Spinal cord (tissue), 10 donors: ENCODE measurements at places on chromosomes 11 and 22. TPM values are rescaled to one million over a fixed set of nuclear protein-coding genes. Genes with fewer than 3 reads are reported as not detected.

UBE2L6 gene
- total RNA-seq, result 41.5 TPM

TYMP gene
- total RNA-seq, result 6.3 TPM

CCS gene
- total RNA-seq, result 76.3 TPM

GRCh38 chr11:18912883-18913282 lies 26.3 kb downstream of the MRGPRX1 start:
- no peaks in the 10 kb centered on the region for H3K36me3 ChIP-seq
- H3K4me3 ChIP-seq, result no peak overlapping the region
- H3K4me1 ChIP-seq, result no peaks in the 10 kb centered on the region
- no peak for DNase-seq

GRCh38 chr11:122405547-122406341 lies 249.8 kb upstream of the UBASH3B start:
- no peaks in the 10 kb centered on the region for H3K36me3 ChIP-seq
- H3K27ac ChIP-seq, result no peak overlapping the region
- no peak for DNase-seq
- H3K4me3 ChIP-seq, result no peak overlapping the region
- H3K4me1 ChIP-seq, result no peaks in the 10 kb centered on the region

DNA sequence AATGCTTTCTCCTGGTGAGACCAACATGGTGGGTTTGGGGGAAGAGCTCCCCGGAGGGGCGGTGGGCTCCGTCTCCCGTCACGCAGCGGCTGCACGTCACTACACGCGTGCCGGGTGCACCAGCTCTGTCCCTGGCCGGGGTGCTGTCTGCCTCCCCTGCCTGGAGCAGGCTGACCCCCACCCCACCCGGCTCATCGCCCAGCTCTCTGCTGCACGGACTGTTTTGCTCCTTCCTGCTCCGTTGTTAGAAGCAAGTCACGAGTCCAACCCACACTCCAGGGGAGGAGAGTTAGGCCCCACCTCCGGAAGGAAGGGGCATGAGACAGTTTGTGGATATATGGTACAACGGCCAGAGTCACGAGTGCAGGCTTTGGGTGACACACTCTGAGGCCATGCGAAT lies 364.9 kb downstream of the BRD1 start:
- H3K4me1 ChIP-seq, result peaks cover 41% of the 10 kb centered on the region
- no peak overlapping the region for H3K4me3 ChIP-seq
- no peaks in the 10 kb centered on the region for H3K36me3 ChIP-seq
- H3K27ac ChIP-seq, result no peak overlapping the region
- DNase-seq, result no peak
- no peaks in the 10 kb centered on the region for H3K27me3 ChIP-seq

DNA sequence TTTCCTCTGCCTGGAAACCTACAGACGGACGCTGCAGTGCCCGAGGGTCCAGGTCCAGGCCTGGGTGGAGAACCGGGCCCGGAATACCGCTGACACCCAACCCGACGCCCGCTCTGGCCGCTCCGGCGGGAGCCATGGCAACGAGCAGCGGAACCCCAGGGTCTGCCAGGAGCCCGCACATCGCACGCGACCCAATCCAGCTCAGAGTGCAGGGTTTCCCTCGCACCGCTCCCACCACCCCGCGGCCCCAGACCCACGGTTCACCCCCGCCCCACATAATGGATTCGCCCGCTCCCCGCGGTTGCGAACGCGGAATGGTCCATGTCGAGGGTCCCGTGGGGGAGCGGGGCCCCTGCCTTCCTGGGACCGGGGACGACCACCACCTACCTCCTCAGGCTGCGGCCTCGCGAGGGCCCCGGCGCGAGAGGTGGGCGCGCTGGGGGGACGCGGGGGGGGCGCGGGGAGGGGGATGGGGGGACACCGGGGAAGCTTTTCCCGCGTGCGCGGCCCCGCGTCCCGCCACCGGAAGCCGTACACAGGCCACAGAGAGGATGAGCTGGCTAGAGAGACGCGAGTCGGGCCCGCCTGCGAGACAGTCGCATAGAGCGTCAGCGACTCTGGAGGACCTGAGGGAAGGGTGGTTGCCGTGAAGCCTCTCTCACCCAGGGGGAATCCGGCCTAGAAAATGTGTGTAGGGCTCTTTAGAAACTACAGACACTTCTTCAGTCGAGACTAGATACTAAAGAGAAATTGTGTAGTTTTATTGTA lies at the start of gene SSRP1:
Gene SSRP1 (minus strand): TSS at position 550 of the 768 bp plus-strand sequence. CDS start 771 bp downstream, outside the sequence.
- peaks cover 32% of the 10 kb centered on the region for H3K36me3 ChIP-seq
- DNase-seq, result no peak
- H3K27me3 ChIP-seq, result no peaks in the 10 kb centered on the region
- peaks cover 30% of the 10 kb centered on the region for H3K4me1 ChIP-seq
- peak within 1 kb of the TSS; percentile 73 for H3K4me3 ChIP-seq

DNA sequence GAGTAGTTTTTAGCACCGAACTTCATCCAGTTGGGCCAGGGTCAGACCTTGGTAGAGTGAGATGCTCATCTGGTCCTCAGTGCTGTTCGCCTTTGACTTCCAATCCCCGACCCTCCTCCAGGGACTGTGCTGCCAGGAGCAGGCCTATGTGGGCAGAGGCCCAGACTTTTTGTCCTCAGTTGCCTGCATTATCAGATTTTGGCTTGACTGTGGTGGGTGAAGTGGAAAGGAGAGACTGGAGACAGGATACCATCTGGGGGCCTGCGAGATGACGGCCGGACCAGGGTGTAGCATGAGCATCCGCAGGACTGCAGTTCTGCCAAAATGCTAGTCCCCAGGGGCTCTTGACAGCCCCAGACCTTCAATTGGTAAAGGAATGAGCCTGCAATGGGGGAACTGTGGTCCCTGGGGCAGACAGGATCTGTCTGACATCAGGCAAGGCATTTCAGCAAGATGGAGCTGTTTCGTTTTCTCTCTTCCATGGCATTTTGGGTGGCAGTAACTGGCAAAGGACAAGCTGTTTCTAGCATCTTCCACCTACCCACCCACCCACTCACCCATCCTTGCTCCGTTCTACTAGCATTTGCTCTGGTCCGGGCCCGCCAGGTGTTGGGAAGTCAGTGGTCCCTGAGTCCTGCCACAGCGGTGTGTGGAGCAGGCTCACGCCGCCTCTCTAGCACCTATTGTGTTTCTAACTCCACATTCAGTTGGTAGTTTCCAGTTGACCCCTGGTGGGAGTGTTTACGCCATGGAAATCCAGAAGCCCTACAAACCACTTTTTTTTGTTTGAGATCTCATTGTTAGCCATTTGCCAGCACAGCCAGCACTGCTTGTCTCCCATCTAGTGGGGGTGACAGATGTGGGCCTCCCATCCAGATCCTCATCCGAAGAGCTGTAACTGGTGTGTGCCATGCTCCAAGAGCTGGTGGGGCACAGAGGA lies 53.5 kb downstream of the OTOG start:
- DNase-seq, result no peak
- peaks cover 5% of the 10 kb centered on the region for H3K4me1 ChIP-seq
- no peaks in the 10 kb centered on the region for H3K36me3 ChIP-seq
- H3K4me3 ChIP-seq, result no peak overlapping the region
- no peaks in the 10 kb centered on the region for H3K27me3 ChIP-seq

DNA sequence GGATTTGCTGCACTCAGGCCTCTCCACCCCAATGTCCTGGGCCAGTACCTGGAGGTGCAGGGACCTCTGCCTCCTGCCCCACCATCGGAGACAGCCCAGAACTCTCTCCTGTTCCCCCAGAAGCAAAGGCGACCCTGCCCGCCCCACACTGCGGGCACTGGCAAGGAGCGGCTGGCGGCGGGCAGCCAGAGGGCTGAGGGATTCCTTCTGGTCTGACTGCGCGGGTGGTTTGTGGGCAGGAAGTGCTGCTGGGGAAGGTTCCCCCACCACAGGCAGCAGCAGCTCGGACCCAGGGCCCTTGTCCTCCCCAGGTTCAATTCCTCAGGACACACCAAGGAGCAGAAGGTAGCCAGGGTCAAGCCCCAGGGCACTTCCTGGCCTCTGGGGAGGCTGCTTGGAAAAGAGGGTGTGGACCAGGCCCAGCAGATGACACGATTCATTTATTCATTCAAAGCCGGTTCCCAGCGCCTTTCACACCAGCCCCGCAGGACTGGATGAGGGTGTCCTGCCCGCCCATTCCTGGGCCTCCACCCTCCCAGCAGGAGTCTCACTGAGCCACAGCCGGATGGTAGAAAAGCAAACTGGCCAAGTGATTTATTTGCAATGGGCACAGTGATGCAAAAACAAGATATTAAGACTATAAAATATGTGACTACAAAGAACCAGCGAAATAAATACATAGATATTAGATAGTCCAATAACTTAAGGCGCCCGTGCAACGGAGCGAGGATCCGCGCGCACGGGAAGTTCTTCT lies 1.2 kb downstream of the PHLDA2 start:
- H3K4me3 ChIP-seq, result peak overlapping the region; percentile 16
- H3K36me3 ChIP-seq, result no peaks in the 10 kb centered on the region
- peaks cover 47% of the 10 kb centered on the region for H3K27me3 ChIP-seq
- no peak overlapping the region for H3K27ac ChIP-seq
- DNase-seq, result no peak
- peaks cover 29% of the 10 kb centered on the region for H3K4me1 ChIP-seq

DNA sequence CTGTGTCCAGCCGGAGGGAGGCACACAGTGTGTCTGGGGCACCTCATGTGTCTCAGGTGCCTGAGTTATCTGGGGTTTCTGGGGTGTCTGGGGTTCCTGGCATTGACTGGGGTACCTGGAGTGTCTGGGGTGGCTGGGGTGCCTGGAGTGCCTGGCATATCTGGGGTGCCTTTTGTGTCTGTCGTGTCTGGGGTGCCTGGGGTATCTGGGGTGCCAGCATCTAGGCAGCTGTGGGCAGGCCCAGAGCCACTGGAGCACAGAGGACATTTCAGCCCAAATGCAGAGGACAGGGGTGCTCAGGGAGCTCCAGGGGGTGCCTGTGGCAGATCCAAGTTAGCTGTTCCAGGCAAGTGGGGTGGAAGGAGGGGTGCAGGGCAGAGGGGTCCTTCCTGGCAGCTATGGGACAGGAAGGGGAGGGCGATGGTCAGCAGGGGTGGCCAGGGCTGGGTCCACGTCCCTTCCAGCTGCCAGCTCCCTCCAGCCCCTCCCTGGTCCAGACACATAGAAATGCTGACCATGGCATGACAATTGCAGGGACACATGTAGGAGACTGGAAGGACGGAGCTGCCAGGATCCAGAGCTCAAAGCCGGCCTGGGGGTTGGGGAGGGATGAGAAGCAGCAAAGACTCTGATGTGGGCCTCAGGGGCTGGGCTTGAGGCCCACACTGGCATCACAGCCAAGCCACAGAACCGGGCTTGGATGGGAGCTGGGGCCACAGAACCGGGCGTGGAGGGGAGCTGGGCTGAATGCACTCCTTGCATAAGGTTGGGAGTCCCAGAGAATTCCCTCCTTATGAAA lies 133.0 kb downstream of the BRD1 start:
- H3K36me3 ChIP-seq, result no peaks in the 10 kb centered on the region
- no peaks in the 10 kb centered on the region for H3K27me3 ChIP-seq
- no peak overlapping the region for H3K27ac ChIP-seq
- no peak for DNase-seq
- no peak overlapping the region for H3K4me3 ChIP-seq
- H3K4me1 ChIP-seq, result no peaks in the 10 kb centered on the region

DNA sequence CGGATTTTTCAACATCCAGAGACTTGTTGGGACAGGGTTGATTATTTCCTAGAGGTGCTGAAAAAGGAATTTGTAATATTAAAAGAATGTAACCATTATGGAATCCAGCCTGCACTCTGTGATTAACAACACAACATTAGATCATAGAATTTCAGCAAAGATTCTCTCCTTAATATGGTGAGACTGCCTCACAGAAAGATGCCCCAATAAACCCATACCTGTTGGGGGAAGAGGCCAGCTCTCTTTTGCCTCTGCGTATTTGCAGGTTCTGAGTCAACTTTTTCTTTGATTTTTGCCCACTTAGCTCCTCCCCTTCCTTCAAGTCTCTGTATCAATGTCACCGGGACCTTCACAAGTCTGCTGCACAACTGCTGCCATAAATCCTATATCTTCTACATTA lies 12.4 kb upstream of the MTMR3 start:
- H3K4me3 ChIP-seq, result no peak overlapping the region
- H3K27ac ChIP-seq, result no peak overlapping the region
- no peaks in the 10 kb centered on the region for H3K27me3 ChIP-seq
- no peak for DNase-seq
- H3K36me3 ChIP-seq, result no peaks in the 10 kb centered on the region
- H3K4me1 ChIP-seq, result peaks cover 18% of the 10 kb centered on the region
